ENCODE measurements at places on chromosomes 4 and X.

- peak; percentile 7 for DNase-seq
These were observed 693.6 kb upstream of the HS3ST1 start for GRCh38 chr4:12122316-12122715.

GRCh38 chr4:124768596-124769365, 56.2 kb upstream of the ANKRD50 start:
- no peak for DNase-seq

DNA sequence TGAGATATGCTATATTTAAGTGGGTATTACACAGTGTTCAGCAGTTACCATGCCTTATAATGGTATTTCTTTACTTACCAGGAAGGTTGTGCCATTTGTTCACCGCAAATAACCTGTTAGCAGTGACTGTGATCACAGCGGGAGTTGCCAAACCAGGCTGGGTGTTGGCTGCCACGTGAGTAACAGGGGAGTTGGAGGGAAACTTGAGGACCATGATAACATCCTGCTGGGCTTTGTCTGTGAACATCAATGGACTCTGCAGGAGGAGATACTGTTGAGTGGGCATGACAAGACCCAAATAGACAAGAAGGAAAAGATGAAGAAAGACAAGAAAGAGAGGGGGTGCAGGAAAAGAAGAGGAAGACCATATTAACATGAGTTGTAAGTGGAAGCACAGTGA, 242.9 kb downstream of the DCLK2 start:
- no peak for DNase-seq

GRCh38 chrX:49760290-49760890, 64.6 kb upstream of the PAGE1 start:
- DNase-seq, result no peak

DNA sequence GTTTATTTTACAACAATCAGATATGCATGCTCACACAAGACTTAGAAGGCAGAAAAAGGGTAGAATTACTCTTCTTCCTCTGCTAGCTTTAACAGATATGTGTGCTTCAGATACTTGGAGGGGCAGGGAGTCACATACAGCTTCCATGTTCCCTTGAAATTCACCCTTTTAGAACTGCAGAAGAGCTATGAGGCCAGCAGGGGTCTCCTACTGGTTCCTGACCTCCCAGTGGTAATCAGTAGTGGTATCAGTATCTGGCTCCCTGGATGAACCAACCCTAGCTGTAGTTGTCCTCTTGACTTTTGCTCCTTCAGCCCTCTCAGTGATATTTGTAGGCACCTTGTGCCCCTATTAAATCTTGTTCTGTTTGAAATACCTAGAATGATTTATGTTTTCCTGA, 81.5 kb downstream of the RCHY1 start:
- DNase-seq, result peak; percentile 82

- DNase-seq, result no peak
These were observed 26.8 kb upstream of the AP1S2 start for GRCh38 chrX:15881381-15881897.

- DNase-seq, result no peak
These were observed 67.0 kb upstream of the CXCL13 start for GRCh38 chr4:77538574-77539157.

DNA sequence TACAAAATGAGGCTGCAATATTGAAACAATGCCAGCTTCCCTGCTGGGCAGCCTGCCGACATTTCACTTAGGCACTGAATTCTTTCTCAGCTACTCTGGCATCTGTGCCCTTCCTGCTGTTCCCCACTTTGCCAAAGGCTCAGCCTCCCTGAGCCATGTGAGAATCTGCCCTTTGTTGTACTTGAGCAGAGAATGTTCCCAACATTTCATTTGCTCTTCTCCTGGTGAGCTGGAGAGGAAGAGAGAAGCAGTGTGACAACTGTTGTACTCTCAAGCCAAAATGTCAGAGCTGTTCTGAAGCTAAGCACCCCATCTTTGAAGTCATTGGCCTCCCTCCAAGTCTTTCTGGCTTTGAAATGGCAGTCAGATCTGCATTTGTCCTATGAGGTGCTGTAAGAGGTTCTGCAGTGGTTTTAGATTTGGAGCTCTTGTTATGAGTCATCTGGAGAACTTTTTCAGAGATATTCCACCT, 32.5 kb downstream of the LANCL3 start:
- no peak for DNase-seq

DNA sequence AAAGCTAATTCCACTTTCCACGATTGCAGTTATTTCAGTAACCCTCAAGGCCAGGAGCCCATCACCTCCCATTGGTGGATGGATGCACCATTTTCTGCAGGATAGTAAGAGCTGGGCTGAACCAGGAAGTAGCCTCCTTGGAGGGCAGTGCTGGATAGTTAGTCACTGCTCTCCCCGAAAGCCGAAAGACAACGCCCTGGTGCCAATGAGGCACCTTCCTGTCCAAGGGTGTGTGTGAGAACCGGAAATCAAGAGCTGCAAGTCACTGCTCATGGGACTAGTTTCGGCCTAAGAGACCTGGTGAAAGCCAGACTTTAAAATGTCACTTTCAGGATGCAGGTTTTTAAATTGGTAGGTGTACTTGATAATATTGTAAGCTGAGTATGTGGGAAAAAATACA, 203.8 kb upstream of the HS3ST1 start:
- DNase-seq, result no peak

DNA sequence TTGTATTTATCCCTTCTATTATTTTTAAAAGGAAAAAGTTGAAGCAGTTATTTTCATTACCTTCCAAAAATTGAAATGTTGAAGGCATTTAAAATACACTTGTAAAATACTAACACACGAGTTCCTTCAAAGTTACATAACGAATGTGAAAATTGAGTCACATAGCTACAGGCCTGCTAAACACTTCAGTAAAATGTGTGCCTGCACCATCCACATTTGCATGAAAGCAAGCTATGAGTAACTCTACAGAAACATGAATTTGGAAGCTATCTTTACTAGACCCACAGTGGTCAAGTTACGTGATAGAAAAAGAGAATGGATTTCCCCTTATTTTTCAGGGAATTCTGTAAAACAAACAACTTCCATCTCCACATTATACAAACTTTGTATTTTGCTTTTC, 1148.8 kb upstream of the PCDH7 start:
- DNase-seq, result no peak

- no peak for DNase-seq
These were observed 2.6 kb upstream of the FGF16 start for GRCh38 chrX:77444545-77444944.

GRCh38 chr4:102761296-102761701, 531 bp upstream of the MANBA start:
- DNase-seq, result peak; percentile 81

DNA sequence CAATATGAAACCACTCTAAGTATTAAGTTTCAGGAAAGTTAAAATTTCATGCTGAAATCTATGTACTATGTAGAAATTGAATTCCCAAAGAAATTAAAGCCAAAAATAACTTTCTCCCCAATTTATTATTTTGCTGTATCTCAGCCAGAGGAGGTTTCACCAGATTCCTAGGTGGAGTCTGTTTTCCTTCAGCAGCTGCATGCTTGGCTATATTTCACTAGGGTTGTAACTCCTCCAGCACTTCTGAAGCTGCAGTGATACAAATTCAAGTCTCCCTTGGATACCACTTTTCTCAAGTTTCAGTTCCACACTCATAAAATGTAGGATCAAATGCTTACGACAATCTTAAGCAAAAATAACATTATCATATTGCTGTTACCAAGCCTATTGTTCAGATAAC, 41.2 kb upstream of the ZC4H2 start:
- DNase-seq, result no peak

DNA sequence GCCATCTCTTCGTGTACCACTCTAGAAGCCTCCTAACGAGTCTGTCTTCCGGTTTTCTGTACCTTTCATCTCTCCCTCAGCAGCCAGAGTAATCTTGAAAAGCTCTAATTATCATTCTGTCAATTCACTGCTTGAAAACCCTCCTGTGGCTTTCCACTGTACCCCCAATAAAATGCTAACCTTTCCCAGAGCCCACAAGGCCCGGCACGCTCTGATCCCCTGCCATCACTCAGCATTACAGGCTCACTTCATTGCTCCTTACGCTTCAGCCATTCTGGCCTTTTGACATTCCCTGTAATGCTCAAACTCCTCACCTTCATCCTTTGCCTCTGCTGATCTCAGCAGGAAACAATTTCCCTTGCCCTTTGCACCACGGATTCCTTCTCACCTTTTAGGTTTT, 112.9 kb downstream of the ARHGAP10 start:
- DNase-seq, result no peak

DNA sequence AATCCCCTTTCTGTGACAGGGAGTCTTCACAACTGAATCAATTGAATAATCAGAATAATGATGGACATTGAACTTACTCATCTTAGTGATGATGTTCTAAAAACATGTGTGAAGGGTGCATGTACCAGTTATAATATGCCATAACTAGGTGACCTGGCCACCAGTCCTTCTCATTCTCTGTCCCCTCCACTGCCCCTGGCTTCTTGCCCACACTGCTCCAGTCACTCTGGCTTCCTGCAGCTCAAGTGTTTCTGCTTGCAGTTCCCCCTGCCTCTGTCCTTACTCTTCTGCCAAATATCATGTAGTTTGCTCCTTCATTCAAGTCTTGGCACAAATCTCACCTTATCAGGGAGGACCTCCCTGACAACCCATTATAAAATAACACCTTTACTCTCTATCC, 168.1 kb upstream of the SLC7A11 start:
- no peak for DNase-seq

DNA sequence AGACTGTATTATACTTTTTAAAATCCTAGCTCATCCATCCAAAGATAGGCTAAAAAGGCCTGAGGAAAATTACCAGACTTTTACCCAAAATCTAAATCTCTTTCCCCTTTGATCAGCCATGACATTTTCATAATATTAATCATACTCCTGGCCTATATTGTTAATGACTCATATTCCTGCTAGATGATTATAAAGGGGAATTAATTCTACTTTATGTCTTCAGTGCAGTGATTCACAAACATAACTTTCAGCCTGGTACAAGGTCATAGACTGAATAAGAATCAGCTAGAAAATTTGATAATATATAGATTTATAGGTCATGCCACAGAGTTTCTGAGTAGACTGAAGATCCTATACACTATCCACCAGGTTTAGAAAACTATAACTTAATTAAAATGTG, 1905.4 kb downstream of the C4orf33 start:
- DNase-seq, result no peak

GRCh38 chr4:103137446-103137827, 37.8 kb upstream of the BDH2 start:
- no peak for DNase-seq

- peak; percentile 60 for DNase-seq
These were observed 71.3 kb downstream of the ANKRD17 start for GRCh38 chr4:73187325-73187724.

GRCh38 chr4:87030755-87031441, 96.1 kb downstream of the AFF1 start:
- DNase-seq, result no peak

GRCh38 chr4:17236686-17237085, 275.2 kb downstream of the QDPR start:
- DNase-seq, result no peak

- no peak for DNase-seq
These were observed 157.6 kb downstream of the RASL11B start for GRCh38 chr4:53019485-53020382.

GRCh38 chr4:156038772-156039171, 85.1 kb upstream of the CTSO start:
- no peak for DNase-seq

- no peak for DNase-seq
These were observed 164.3 kb downstream of the PDHA2 start for GRCh38 chr4:96003951-96004740.

All from Kasumi-1 (cell line).